Stimulated activated CD4-positive, alpha-beta T cell treated with anti-CD3 and anti-CD28 coated beads, Interleukin-4, amount 100 ng/mL, for 24 hours (primary cell): ENCODE measurements at places on chromosomes 7 and 10.

GRCh38 chr7:95472581-95473161, 13.1 kb upstream of the ASB4 start:
- no peak for DNase-seq

DNA sequence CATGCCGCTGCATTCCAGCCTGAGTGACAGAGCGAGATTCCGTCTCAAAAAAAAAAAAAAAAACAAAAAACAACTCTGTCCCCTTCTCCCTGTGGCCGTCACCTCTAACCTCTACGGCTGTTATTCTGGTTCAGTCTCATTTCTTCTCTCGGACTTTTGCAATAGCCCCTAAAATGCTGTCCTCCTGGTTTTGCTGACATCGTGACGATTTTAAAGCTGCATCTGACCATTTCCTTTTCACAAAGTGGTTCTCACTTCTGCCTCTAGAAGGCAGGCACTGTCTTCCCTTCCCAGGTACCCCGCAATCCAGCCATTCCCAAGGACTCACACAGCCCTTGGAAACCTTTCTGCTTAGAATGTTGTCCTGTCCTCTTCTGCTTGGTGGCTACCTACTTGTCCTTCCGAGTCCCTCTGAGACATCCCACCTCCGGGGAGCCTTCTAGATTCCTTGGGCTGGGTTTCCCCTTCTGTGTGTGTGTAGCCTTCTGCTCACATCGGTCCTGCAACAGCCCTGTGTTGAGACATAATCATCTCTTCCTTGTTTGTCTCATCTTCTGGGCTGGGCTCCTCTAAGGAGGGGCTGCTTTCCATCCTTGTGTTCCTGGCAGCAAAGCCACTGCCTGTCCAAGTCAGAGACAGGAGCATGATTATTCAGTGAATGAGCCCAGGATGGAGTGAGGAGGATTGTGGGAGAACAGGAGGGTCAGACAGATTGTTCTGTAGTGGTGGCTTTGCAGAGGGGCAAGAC, 83.1 kb downstream of the GRK5 start:
- DNase-seq = no peak

- peak; percentile 10 for DNase-seq
Observed at GRCh38 chr7:120996333-120996987, 7.9 kb downstream of the CPED1 start.

DNA sequence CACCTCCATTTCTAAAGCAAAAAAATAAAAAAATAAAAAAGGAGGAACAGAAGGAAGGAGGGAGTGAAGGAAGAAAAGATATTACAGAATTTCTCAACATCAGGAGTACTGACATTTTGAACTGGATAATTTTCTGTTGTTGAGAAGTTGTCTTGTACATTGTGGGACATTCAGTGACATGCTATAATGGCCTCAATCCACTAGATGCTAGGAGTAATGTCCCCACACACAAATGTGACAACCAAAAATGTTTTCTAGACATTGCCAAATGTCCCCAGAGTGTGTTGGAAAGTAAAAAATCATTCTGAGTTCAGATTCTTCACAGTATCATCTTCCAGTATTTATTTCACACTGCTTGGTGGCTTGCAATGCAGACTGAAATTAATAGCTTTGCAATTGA, 6.5 kb downstream of the ZNF438 start:
- no peak for DNase-seq

- no peak for DNase-seq
Observed at GRCh38 chr7:37245590-37245989, 203.1 kb downstream of the ELMO1 start.

DNA sequence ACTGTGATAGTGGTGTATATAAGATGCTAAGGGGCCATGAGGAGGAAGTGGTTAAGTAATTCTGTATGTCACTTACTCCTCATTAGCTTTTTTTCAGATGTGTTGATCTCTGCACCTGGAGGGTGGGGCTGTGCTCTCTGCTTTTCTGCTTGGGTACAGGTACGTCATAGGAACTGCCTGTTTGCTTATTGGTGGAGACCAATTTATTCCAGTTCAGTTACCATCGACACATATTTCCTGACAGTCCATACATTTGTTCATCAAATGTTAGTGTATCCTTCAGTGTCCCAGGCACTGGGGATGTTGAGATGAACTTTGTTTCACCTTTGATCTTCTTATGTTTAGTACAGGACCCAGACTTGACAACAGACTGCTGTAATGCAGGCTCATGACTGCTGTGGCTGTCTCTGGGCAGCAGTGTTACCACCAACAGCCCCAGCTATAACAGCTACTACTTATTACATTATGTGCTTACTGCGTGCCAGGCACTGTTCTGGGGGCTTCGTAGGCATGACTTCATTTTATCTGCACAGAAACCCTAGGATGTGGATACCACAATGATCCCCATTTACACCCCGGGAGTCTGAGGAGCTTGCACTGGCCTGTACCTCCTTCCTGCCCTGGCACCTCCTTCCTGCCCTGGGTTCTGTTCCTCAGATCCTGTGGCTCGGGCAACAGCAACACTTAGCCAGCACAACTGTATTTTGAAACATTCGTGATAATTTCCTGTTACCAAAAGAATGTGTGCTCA, 87.4 kb downstream of the BUB3 start:
- DNase-seq = peak; percentile 36
